NCI-H1092 treated with DMSO at 0.1 percent for 48 hours (cell line): ENCODE measurements at places on chromosomes 3 and 15.

- DNase-seq, result peak; percentile 86
These were observed 312.0 kb upstream of the CCDC54 start for GRCh38 chr3:107065094-107065861.

- DNase-seq, result no peak
These were observed 180.6 kb upstream of the RBMS3 start for GRCh38 chr3:29100292-29100691.

DNA sequence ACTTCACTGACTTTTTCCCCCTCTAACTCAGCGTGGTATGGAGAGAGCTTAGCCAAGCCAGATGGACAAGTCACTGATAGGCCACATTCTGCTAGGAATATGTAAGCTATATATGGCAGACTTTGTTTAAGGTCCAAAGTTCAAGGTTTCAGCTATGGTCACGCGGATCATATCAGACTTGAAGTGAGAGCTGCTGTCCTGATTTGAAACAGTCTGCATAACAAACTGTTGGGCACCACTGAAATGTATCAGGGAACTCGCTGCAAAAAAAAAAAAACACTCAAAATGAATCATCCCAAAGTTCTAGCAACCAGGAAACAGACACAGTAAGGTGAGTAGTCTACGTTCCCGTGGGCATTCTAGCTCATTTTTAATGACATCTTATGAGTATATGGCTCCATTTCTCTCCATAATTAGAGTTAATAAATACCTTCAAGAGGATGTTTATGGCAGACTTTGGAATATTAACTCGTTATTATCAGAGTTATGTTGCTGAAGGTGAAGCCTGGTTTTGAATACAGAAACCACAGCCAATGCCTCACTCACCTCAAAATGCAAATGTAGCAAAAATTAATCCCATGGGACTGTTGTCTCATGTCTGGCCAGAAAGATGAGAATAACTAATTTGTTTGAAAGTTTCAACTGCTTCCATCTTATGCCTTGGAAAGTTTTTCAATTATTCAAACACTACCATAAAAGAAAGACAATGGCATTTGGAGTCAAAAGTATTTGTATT lies 12.3 kb downstream of the DPH3 start:
- no peak for DNase-seq

DNA sequence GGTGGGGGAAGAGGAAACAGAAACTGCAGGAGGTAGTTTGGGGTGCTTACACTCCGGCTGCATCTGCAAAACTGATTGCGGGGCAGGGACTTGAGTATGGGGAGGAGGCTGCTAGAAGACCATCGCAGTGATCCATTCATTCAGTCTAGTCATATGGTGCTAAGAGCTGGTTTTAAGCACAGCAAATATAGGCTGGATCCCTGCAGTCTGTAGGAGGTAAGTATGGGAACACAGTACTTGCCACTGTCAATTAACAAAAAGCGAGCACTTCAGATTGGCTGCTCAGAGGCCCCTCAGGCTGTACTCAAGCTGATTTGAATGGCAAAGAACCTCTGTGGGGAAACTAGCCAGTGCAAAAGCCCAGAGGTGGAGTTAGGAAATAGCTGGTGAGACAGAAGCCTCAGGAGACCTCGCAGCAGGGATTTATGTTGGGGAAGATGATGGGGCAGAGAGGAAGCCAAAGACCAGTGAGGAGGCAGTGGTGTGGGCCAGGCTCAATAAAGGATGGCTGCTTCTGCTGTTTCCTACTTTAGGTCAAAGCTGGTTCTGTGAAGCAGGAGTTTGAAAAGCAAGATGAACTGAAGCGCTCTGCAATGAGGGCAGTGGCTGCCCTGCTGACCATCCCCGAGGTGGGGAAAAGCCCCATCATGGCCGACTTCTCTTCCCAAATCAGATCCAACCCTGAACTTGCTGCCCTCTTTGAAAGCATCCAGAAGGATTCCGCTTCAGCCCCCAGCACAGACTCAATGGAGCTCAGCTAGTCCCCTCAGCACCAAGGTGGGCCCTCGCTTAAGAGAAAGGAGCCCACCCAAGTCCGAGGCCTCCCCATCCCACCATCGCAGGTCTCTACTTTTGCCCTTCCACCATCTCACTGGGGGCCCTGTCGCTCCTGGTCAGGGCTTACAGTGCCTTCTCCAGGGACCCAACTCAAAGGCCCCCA lies 7.9 kb downstream of the RPL32 start:
- no peak for DNase-seq

- no peak for DNase-seq
These were observed 17.3 kb upstream of the C3orf62 start for GRCh38 chr3:49294343-49294742.

DNA sequence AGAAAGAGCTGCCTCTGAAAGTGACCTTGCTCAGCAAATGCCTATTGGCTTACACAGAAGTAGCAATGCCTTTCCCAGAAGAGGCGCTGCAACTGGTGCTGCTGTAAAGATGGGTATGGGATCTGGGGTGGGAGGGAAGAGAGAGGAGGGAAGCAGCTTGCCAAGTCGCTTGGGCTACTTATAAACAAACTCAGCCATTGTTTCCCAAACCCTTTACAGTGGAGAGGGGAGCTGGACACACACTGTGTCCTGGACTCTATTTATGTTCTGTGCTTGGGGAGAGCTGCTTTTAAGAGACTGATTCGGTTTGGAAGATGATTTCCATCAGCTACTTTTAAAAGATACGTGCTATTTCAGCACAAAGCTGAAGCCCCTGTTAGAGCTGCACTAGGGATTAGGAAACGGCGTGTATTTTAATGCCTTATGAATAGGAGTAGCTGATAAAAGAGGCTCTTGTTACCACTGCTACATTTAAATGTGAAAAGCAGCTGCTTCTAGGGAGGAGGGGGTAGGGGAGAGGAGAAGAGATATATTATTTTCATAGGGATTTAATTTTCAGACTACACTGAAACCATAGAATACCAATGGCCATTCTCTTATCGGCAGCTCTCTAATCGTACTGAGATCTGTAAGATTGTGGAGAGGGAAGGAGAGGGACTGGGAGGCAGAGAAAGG lies 440.6 kb downstream of the MCTP2 start:
- peak; percentile 42 for DNase-seq

- no peak for DNase-seq
These were observed 85.9 kb downstream of the DCLK3 start for GRCh38 chr3:36678216-36679013.

GRCh38 chr15:79609506-79609905 lies 177.4 kb downstream of the MINAR1 start:
- DNase-seq, result no peak

DNA sequence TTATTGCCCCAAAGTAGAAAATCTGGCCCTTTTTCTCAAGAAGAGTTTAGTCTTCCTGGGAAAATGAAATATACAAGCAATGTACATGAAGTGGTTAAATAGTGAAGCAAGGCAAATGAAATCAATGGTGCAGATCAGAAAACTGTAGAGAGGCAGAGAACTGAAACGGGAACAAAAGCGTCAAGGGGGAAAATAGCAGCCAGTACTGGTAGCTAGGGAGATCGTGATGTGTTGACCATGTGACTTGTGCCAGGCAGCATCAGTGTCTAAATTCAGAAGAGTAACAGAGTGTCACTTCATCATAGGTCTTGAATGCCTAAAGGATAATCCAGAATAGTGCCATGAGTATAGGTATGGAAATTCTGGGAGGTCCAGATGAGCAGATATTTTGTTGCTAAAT lies 163.1 kb downstream of the CHL1 start:
- no peak for DNase-seq

GRCh38 chr3:58565621-58566397 lies 11.4 kb downstream of the FAM107A start:
- DNase-seq, result no peak

DNA sequence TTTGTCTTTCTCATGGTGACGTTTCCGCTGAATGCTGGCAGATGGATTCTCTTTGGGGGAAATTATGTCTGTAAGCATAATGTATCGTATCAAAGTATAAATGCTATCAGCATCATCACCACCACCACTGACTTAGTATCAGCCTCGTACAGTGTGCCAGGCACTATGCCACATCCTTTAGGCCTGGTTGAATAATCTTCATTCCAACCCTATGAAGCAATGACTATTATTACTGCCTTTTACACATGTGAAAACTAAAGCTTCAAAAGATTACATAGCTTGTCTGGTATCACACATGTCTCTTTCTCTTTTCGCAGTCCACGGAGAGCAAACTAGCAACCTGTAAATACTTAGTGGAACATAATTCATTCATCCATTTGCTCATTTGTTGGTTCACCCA lies 166.7 kb upstream of the PRICKLE2 start:
- DNase-seq, result no peak

- no peak for DNase-seq
These were observed 38.2 kb downstream of the BOC start for GRCh38 chr3:113249601-113250000.

DNA sequence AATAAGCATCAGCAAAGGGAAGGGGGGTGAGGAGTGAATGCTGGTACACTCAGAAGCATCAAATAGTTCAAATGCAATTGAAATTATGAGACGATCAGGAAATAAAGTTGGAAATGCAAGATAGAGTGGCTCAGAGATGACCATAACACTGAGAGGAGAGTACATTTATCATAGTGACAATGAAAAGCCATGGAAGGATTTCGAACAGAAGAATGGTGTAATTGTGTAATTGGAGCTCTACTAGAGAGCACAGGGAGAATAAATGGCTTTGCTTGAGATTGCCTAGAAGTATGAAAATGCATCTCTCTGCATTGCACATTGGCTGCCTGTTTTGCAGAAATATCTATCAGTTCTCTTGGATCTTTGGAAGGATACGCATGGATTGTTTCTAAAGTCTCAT lies 163.3 kb downstream of the TP63 start:
- peak; percentile 5 for DNase-seq

- DNase-seq, result peak; percentile 67
These were observed 51.7 kb downstream of the SCN11A start for GRCh38 chr3:39000008-39000450.

DNA sequence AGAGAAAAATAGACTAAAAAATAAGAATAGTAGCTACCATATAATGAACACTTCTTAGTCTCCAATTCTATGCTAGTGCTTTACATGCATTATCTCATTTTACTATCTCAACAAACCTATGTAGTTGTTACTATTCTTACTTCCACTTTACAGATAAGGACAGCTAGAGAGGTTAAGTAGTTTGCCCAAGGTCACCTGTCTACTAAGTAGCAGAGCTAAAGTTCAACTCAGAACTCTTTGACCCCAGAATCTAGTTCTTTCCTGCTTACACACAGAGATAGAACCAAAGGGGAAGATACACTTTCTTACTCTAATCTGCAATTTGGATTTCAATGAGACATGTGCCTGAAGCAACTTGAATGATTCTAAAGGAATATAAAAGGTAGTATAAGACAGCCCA lies 24.7 kb upstream of the SPRED1 start:
- DNase-seq, result no peak

- no peak for DNase-seq
These were observed 44.2 kb upstream of the MTMR10 start for GRCh38 chr15:31035610-31036009.

GRCh38 chr15:99132122-99132521 lies 27.2 kb downstream of the SYNM start:
- DNase-seq, result no peak

DNA sequence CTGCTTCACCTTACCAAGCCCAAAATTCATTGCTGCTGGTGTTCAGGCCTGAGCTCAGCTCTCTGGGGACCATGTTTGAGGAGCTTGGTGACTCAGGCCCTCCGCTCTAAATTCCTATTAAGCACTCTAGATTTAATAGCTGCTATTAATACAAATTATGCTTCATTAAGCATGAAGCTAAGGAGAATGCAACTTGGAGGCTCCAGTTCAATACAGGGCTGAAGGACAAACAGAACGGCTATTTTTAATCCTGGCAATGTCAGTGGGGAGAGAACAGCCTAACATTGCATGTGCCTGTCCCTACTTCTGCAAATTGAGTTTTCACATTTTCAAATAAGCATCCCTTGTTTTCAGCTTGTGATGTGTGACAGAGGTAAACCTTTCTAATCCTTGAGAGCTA lies 80.1 kb upstream of the TRIM42 start:
- no peak for DNase-seq

DNA sequence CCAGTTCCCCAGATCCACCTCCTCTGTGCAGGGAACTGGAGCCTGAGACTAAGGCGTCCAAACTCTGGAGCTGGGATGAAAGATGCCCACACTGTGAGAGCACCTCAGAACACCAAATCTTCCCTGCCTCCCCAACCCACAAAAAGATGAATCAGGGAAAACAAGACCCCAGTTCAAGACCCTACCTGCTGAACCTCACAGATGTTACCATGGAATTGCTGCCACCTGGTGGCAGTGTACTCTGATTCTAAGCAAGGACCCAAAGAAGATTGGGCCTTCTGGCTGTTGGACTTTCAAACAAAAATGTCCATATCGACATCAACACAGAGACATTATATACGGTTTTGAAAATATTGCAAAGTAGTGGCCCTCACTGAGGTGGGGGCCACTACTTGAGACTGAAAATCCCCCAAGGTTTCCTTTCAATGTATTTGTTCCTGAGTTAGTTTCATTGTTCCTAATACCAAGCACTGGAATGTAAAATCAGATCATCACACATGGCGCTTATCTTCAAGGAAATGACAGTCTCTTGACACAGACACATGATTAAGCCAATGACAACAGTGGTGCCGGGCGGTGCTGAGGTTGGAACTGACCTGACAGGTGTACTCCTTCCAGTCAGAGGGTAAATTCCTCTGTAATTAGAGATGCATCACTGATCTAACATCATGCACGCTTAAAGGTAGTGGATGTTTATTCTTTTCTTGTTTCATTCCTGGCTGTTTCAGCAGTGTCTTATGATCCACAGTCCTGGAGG lies 67.6 kb downstream of the SLC6A11 start:
- DNase-seq, result no peak

DNA sequence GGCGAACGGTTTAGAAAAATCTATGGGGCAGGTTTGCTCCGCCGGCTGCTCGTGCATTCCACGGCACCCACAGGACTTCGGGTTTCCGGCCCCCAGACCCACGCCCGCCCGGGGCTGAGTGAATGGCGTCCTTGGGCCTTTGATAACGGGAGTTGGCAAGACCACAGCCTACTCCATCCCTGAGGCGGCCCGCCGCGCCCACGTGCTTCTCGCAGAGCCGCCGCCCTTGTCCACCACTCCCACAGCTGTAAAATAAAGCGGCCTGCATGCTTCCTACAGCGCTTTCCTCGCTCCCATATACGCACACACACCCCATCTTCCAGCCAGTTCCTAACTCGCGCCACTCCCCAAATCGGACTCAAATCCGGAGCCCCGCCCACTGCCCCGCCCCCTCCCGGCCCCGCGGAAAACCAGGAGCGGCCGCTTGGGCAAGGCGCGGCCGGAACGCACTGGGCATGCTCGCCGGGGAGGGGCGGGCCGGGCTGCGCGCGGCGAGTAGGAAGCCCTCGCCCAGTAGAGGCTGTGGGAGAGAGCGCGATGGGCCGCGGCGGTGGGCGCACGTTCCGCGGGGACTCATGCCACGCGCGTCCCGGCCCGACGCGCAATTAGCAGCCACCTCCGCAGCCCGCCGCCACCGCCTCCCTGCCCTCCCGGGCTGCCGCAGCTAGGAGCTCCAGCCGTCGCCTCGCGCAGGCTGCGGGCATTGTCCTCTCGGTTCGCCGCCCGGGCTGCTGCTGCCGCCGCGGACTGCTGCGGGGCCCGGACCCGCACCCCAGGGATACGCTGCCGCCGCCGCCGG lies at the start of gene RAP2B:
TSS of gene RAP2B (plus strand) at position 513 of the 799 bp plus-strand sequence. CDS start 468 bp downstream, outside the sequence.
- DNase-seq, result peak; percentile 42
